ENCODE measurements at places on chromosomes 6 and 20.

DNA sequence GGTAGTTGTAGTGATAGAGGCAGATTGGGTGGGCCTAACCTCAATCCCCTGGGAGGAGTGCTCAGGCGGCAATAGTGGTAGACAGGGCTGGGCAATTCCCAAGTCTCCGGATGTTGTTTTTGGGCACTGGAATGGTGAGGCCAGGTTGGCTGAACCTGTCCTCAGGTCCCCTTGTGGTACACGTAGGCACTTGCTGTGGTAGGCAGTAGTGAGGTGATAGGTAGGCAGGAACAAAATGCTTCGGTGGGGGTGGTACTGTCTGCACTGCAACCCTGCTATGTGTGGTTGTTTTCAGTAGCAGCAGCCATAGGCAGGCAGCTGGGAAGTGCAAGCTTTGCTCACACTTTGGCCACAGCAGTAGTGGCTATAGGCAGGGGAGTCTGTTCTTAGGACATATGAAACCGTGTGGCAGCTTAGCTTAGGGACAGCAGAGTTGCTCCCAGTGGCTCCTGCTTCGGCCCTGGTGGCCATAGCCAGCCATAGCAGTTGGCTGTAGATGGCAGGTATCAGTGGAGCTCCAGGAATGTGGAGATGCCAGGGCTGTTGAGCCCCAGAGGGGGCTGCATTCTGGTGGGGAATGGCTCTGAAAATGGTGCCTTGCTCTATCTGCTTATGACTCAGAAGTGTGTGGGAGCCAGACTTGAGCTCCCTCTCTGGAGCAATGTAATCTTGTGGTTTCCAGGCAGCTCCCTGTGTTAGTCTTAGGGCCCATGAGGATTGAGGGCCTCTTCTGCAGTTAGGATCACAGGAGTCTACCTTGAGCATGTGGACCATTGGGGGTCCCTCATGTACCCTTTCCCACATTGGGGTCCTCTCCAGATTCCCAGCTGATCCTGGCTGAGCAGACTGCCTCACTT lies 241.8 kb upstream of the BMP2 start:
- DNase-seq: no peak

- DNase-seq: no peak
These were observed 12.4 kb downstream of the C20orf96 start for GRCh38 chr20:278181-278580.

GRCh38 chr6:157536223-157536545 lies 155.2 kb downstream of the ZDHHC14 start:
- no peak for DNase-seq

DNA sequence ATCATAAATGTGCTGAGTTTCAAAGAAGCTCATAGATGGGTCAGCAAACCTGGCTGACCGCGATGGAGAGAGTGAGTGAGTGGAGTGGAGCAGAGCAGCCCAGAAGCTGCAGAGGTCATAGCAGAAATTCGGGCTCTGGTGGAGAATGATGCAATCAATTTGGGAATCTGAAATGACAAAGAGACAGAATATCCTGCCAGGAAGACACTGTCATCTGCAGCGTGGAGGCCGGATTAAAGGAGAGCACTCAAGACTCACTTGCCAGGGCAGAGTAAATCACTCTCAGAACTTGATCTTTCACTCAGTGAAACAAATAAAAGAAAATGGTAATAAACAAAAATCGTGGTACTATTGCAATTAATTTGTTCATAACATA lies 109.6 kb upstream of the RREB1 start:
- DNase-seq: no peak

GRCh38 chr6:18595774-18596530 lies 208.8 kb downstream of the RNF144B start:
- DNase-seq: peak; percentile 1

GRCh38 chr6:149278997-149279396 lies 38.5 kb upstream of the TAB2 start:
- DNase-seq: no peak

- no peak for DNase-seq
These were observed 1.9 kb downstream of the MKKS start for GRCh38 chr20:10432079-10432478.

- DNase-seq: no peak
These were observed 25.9 kb upstream of the ROS1 start for GRCh38 chr6:117451671-117452070.

DNA sequence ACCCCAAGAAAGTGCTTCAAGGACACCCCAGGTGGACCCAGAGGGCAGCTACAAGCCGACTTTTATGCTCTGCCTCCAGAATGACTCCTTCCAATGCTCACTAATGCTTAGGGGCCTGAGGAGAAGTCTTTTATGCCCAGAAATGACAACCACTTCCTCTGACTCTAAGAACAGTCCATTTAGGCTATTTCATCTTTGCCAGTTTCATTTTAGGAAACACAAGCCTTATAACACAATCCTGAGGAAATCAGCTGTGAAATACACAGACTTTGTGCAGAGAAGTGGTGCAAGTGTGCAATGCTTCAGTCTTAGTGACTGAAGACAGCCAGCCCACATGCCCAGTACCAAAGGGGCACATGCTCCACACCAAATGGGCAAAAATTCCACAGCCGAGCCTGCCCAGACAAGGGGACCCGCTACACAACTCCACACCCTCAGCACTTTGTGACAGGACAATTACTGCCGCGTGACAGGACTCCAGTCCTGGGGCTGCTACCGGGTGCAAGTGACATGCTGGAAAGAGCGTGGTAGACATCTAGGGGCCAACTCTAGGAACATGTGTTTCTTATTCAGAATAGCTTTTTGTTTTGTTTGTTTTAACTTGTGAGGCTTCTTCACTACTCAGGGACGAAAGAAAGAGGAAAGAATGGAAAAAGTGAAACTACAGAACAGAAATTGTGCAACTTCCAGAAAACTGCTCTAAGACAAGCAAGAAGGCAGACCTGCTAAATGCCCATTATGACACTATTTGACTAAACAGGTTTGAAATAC lies 28.2 kb upstream of the PLAGL1 start:
- no peak for DNase-seq

- no peak for DNase-seq
These were observed 4.5 kb upstream of the FOXO3 start for GRCh38 chr6:108556250-108556649.

- no peak for DNase-seq
These were observed 2.0 kb downstream of the FOXC1 start for GRCh38 chr6:1611572-1612298.

GRCh38 chr6:3022765-3023662 lies 23.3 kb downstream of the NQO2 start:
- DNase-seq: no peak

DNA sequence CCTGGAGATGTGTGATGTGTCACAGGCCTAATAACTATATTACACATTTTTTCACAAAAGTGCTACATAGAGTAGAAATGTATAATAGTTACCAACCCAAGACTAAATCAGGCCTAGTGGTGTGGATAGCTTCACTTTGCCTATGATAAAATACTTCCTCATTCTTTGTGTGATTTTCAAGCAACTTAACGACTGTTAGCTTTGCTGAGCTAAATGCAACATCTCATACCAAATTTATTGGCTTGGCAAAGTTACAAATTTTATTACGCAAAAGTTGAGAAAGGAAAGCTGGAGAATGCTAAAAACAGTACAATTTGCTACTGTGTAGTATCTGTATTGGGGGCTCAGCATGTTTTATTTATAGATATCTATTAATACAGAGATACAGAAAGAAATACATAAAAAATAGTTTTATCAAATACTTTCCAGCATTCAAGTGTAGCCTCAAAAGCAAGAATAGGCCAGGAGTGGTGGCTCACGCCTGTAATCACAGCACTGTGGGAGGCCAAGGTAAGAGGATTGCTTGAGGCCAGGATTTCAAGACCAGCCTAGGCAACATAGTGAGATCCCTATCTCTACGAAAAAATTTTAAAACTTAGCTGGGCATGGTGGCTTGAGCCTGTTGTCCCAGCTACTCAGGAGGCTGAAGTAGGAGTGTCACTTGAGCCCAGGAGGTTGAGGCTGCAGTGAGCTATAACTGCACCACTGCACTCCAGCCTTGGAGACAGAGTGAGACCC lies 3.6 kb upstream of the EDN1 start:
- no peak for DNase-seq

DNA sequence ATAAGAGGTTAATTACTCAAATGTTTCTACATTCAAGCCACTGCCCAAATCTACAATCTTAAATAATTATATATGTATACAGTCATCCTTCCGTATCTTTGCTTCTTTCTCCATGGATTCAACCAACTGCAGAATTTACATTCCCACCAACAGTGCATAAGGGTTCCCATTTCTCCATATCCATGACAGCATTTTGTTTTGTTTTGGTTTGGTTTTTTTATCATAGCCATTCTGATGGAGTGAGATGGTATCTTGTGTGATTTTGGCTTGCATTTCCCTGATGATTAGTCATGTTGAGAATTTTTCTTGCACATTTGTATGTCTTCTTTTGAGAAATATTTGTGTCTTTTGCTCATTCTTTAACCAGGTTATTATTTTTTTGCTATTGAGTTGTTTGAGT lies 198.5 kb downstream of the C6orf118 start:
- no peak for DNase-seq

DNA sequence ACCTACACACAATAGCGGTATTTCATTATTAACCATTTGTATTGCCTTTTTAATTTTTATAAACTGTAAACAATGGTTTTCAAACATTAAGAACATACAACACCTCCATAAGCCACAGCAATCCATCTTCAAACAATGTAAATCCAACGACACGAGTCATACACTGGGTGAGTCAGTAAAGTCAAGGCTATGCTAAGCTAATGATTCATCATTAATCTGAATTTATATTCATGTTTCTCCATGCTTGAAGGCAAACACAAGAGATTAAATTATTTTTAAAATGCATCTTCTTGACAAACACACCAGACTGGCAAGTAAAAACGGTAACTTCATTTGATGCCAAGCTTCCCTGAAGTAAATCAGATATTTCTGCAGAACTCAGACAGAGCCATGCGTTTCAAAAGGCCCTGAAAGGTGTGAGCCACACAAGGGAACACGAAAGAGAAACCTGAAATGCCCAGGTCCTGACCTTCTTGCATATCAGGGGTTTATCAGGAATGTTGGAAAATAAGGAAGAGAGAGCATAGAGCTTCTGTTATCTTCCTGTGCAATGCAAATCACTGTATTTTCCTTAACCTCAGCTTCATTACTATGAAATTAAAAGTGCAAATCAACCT lies 162.5 kb downstream of the ALDH8A1 start:
- no peak for DNase-seq

DNA sequence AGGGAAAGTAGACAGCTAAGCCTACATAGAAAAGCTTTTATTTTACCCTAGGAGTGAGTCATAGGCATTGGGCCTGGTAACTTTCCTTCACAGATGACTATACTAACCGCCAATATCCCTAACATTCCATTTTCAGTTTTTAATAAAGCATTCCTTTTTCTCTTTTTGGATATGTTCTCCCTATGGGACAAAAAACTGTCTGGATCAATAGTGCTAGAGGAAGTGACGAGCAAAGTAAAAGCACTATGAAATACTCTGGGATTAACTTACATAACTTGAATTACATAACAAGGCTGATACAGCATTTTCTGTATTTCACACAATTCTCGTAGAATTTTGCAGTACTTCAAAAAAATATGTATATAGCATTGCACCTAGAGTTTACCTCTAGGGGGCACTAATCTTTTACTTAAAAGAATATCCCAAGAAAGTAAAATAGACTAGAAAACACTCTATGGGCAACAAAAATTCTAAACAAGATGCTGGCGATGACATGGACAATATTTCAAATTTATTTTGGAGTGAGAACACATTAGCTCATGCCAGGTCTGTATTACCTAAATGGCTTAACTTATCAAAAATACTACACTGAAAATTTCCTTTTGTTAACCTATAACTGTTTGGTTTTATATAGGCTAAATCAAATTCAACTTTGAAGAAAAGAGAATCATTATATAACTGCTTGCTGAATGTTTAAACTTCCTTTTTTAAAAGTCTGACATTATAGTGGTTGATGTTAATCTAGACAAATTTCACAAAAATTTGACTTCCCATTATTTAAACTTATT lies 66.3 kb upstream of the DST start:
- DNase-seq: no peak

GRCh38 chr6:125612345-125612846 lies 137.0 kb upstream of the HEY2 start:
- no peak for DNase-seq

GRCh38 chr6:17431581-17431980 lies 38.2 kb downstream of the CAP2 start:
- no peak for DNase-seq

- no peak for DNase-seq
These were observed 37.7 kb downstream of the HECA start for GRCh38 chr6:139172567-139172966.

GRCh38 chr6:135141728-135142127 lies 39.4 kb upstream of the MYB start:
- no peak for DNase-seq

- DNase-seq: no peak
These were observed 967 bp downstream of the SMPDL3A start for GRCh38 chr6:122790028-122790422.

DNA sequence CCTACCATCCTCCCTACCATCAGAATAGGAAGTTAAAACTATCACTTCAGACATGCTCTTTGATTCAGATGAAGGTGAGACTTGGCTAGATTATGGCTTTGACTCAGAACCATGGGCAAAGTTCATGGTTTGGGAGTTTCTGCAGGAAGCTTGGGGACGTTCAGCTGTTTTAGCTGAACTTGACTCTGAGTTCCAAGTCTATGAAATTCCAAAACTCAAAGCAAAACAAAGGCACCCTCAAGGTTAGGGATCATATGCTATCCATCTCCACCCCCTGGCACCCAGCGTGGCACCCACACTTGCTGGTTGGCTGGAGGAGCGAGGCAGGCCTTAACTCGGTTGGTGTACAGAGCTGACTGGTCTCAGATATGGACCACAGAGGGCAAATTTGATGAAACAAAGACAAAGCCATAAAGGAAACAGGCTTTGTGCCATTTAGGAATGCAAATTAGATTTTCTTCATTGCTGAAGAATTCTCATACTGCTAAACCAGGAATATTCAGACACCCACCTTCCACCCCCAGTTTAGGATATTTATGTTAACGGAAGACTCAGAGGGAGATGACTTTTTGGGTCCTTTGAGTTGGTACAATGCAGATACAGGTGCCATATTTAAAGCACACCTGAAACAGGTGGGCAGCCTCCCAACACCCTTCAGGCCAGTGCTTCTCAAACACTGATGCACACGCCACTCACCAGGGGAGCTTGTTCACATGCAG lies 88.4 kb upstream of the SLC22A16 start:
- DNase-seq: no peak

- no peak for DNase-seq
These were observed 177.1 kb downstream of the MRPL14 start for GRCh38 chr6:43950051-43950605.

DNA sequence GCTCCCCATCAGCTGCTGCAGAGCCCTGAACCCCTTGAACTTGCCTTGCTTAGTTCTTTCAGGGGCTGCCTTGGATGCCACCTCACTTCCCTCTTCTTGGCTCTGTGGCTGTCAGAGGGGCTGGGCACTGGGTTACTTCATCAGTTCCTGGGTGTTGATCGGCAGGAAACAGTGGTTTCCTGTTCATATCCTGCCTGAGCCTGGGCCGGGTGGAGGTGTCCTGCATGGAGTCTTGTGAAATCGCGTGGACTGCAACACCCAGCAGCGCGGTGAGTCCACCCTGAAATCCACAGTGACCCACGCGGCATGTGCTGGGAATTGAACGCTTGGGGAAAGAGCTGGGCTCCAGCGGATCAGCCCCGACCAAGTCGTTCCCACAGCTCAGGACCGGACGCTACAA lies 97.5 kb downstream of the CDH26 start:
- DNase-seq: no peak

Measured in stimulated activated CD4-positive, alpha-beta T cell treated with anti-CD3 and anti-CD28 coated beads, TNF-alpha, amount 100 ng/mL, for 1 hour (primary cell).